Activated CD4-positive, alpha-beta T cell treated with anti-CD3 and anti-CD28 coated beads, Interleukin-2, amount 50 U/mL, for 48 hours (primary cell): ENCODE measurements at places on chromosomes 2 and 18.

- DNase-seq = no peak
Observed at GRCh38 chr2:181407171-181407570, 50.0 kb upstream of the ITGA4 start.

- DNase-seq = no peak
Observed at GRCh38 chr2:65476778-65477177, 44.4 kb upstream of the SPRED2 start.

DNA sequence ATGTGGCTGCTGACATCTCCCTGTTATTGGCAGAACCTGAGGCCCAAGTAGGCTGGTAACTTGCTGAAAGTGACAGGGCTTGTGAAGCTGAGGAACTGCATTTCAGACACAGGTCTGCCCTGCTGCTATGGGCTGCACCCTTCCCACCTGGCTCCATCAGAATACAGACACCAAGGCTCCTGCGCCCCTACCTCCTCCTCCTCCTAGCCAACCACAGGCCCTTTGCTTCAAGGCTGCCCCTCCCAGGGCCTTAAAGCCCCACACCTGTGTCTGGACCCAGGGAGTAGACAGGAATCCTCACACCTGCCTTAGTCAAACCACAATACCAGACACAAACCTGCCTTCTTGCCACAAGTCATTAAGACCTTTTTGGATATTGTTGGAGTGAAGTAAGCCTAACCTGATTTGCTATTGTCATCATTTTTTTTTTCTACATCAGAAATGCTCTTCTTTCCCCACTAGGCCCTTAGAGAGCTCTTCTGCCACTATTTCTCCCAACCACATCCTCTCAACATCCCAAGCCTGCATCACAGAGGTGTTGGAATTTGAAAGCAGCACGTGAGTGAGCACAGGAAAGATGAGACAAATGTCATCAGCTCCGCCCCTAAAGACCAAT lies 489.7 kb downstream of the EIPR1 start:
- DNase-seq = no peak

GRCh38 chr18:6414723-6415417 lies at the start of gene L3MBTL4:
Gene L3MBTL4 (minus strand): TSS chr18:6414911. CDS start chr18:6311625, 103,286 bp downstream.
- peak; percentile 5 for DNase-seq

- peak; percentile 26 for DNase-seq
Observed at GRCh38 chr2:63049970-63050333, 678 bp upstream of the OTX1 start.

- no peak for DNase-seq
Observed at GRCh38 chr2:12180031-12180430, 433.6 kb downstream of the LPIN1 start.

- DNase-seq = no peak
Observed at GRCh38 chr2:113877711-113878598, 11.9 kb upstream of the ACTR3 start.

- DNase-seq = peak; percentile 12
Observed at GRCh38 chr18:74264303-74265020, 27.3 kb downstream of the CYB5A start.

GRCh38 chr2:197369228-197369932 lies 58.8 kb upstream of the ANKRD44 start:
- DNase-seq = no peak

- no peak for DNase-seq
Observed at GRCh38 chr2:18611184-18611583, 21.8 kb upstream of the NT5C1B start.

DNA sequence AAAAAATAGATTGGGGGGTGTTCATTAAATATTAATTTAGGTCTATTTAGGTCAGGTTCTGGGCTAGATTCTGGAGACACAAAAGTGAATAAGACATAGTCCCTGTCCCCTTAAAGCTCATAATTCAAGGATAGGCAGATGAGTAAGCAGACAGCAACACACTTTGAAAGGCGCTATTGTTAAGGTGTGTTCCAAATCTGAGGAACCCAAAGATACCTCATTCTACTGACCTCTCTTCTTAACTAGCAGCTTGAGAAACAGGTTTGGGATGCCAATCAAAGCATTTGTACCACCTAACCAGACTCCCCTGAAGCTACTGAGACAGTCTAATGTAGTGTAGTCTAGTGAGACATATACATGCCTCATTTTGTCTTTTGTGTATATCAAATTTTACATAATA lies 34.8 kb downstream of the SEMA4F start:
- DNase-seq = no peak

DNA sequence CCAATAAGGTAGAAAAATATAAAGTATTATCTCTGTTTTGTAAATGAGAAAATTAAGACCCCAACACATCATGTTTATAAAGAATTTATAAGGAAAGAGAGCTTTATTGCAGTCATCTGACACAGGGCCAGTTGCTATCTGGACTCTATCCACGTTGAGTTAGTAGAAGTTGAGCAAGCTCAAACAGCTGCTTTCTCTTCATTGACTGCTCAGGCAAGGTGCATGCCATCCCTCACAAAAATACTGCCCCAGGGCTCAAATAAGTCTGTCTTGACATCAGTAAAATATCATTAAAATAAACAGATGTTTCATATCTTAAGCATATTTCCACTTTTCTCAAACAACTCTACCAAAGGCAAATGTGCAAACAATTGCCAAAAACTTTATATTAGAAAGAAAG lies 14.8 kb downstream of the COL5A2 start:
- DNase-seq = no peak

DNA sequence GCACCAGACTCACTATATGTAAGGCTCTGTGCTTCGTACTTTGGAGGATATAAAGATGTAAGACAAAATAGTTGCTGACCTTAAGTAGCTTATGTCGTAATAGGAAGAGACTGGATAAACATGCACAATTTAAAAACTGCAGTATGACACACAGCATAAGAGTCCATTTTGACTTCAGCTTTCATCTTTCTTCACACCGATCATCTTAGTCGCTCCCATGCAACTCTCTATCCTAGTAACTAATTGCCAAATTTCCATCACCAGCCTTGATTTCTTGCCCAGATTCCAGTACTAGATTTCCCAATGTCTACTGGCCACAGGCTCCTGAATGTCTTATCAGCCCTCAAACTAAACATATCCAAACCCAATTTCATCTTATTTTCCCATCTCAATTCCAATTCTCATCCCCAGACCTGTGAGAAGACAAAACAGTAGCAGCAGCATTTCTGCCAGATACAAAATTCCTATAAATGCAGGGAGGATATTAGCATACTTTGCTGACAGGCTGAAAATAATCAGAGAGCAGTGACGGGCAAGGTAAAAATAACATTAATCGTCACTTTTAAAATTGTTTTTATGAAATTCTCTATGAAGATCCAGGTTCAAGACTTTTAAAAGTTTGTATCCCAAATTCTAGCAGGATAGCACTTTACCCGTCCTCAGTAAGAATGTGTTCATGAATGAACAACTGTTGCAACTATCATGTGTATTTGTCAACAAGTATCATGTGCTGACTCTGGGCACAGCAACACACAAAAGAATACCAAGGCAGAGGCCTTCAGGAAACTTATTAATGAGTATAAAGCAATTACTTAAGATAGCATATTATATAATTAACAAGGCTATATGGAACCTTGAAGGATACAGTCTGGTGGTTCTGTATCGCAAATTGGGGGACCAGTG lies 42.2 kb downstream of the KIDINS220 start:
- DNase-seq = no peak

GRCh38 chr2:102749938-102750337 lies 11.9 kb upstream of the TMEM182 start:
- DNase-seq = no peak

DNA sequence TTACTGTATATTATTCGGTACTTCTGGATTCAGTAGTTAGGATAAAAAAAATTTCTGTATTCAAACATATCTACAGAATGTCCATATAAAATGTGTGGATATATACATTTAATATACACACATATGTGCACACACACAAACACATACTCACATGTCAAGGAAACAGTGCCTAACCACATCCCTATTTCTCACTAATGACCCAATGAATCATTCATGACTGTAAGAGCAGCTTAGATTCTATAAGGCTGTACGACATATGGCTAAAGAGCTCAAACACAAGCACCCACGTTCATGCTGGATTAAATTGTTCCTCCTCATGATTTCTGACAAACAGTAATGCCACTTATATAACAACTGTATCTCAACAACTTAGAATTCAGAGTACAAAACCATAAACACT lies 457.3 kb downstream of the ADCYAP1 start:
- DNase-seq = no peak

GRCh38 chr18:25307192-25307591 lies 44.8 kb downstream of the ZNF521 start:
- DNase-seq = no peak

GRCh38 chr2:159124441-159124911 lies 156.0 kb downstream of the TANC1 start:
- no peak for DNase-seq

GRCh38 chr2:168244318-168244717 lies 3.1 kb downstream of the STK39 start:
- peak; percentile 49 for DNase-seq

DNA sequence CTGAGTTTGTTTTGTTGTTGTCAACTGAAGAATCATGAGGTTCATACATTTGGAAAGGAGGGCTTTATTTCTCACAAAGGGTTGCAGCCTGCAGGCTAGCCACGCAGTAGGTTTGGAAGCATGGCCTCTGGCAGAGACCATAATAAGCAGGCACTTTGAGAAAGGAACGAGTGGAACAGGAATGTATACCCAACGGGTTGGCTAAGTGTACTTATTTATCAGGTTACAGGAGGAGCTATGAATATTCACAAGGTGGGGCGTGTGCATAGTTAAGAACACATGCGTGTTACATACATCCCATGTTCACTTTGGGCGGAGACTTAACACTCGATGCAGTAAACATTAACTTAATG lies 30.1 kb upstream of the SH3RF3 start:
- DNase-seq = no peak
